ENCODE measurements at places on chromosomes 1 and 21.

DNA sequence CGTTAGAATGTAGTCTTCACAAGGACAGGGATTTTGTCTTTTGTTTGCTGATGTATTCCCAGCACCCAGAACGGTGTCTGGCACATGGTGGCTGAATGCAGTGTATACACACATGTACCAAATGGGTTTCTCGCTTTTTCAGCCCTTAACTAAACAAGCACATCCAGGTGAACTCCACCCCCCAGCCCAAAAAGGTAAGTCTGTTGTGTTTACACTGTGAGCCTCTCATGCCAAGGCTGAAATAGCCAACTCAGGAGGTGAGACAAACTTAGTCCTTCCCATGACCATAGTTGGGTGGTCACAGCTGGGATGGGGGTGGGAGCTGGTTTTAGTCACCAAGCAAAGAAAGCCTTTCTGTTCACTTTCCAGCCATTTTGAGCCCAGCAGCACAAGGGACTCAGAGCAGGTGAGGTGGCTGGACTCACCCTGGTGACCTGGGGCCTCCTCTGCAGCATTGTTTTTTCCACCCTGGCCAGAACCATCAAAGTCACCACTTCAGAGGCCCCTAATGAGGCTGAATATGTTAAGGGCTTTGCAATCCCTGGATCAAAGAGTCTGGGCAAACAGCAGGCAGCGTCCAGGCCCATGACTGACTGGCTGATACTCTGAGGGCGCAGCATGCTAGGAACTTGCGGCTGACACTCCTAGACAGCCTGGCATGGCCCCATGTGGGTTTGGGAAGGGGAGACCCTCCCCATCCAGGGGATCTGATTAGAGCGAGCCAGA is 8.7 kb downstream of the TENT5B start:
- no peak for DNase-seq

GRCh38 chr1:231512147-231512698 is 16.2 kb upstream of the TSNAX start:
- DNase-seq: no peak

DNA sequence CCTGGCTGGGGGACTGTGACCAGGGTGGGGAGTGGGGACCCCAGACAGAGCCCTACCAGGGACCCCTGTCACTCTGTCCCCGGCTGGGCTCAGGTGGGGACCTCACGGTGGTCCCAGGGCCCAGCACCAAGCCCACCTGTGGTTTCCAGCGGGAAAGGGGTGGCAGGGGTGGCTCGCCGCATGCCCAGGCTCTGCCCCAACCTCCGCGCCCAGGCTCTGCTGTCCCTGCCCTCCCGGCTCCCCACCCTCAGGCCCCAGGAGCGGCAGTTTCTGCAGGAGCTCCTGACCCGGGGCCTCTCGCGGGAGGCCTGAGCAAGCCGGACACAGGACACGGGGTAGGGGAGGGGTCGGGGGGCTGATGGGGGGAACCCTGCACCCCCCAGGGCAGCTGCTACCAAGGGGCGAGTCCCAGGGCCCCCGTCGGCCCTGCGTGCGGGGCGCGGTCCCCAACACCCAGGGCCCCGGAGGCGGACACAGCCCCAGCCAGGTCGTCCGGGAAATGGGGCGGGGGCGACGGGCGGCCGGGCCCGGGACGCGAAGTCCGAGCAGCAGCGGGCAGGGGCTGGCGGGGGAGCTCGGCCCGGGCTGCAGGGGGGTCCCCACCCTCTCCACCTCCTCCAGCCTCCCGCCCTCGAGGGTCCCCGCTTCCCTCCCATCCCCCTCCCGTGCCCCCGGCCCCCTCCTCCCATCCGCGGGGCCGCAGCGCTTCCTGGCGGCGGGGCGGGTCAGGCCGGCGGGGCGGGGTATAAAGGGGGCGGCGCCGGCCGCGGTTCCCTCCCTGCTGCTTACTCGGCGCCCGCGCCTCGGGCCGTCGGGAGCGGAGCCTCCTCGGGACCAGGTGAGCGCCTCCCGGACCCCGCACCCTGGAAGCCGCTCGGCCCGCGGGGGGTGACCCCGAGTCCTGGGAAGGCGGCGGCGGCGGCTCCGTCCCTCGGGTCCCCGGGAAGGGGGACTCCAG is at the start of gene COL6A2:
TSS of gene COL6A2 (plus strand) at position 777 of the 958 bp plus-strand sequence.
- no peak for DNase-seq

DNA sequence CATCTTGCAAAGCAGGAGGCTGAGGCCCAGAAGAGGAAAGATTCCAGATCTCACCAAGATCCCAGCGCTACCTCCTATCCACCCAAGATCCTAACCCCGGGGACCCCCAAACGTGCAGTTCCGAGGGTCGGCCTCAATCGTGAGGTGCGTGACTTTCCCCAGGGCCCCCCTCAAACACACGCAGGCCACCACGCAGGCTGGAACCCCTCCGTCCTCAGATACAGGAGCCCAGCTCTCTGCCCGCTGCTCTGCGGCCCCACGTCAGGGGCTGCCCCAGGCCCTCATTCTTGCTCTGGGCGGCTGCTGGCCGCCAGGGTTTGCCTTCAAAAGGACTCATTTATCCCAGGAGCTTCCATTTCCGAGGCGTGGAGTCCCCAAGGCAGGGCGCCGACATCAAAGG is 39.9 kb downstream of the KRTAP10-1 start:
- DNase-seq: no peak

DNA sequence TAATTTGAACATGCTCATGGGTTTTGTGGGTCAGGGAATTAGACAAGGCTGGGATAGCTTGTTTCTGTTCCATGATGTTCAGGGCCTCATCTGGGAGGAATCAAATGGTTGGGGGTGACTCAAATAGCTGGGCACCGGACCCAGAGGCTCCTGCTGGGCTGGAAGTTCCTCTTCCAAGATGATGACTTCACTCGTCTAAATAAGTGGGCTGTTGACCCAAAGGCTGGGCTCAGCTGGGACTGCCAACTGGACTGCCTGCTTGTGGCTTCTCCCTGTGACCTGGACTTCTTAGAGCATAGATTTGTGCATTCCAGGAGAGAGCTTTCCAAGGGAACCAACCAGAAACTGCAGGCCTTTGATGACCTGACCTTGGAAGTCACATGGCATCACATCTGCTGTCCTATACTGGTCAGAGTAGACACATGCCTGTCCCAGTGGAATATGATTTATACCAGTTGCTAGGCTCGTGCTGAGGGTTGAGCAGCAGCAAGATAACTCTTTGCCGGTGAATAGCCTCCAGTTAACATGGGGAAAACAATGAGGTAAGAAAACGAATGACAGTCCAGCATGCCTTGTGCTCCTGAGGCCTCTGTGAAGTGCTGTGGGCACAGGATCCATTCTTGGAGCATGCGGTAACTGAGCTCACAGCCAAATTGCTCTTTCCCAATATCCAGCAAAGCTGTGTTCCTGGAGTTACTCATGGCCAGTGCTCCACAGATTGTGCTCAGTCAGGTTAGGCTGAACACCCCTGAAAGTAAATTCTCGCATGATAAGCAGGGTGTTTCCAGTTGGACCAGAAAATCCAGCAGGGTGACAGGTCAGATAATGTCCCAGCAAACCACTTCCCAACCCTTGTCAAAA is 272.9 kb upstream of the TMEM51 start:
- DNase-seq: no peak

GRCh38 chr1:109441069-109441468 is 14.8 kb upstream of the PSMA5 start:
- DNase-seq: no peak

DNA sequence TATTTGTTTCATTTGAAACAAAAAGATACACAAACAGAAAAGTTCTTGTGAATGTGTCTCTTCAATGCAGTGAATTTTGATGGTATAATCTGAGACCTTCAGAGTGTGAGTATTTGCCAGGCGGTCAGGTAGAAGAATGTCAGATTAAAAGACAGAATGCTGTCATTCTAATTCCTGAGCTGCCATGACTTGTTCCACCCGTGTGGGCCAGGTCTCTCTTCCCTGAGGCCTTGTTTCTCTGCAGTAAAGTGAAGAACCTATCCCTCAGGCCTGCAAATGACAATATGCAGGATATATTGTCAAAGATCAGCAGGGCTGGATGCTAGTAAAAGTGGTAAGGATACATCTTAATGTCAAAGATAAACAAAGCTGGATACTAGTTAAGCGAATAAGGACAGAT is 111.4 kb downstream of the ZP4 start:
- DNase-seq: no peak

DNA sequence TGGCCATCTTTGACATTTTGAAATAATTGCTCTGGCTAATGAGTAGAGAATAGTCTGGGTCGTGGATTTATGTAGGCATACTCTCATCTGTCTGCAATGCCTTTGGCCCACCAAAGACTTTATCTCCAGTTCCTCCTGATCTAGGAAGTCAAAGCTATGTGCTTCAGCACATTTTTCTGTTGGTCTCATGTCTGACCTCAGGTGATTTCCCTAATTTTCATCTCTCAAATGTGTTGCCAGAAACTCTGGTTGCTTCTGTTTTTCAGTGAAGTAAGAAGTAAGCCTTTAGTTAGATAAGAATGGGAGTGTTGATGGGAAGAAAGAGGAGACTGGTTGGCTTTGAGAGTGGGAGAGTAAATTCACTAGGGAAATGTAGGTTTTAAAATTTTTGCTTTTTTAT is 66.4 kb downstream of the GPR88 start:
- DNase-seq: no peak

DNA sequence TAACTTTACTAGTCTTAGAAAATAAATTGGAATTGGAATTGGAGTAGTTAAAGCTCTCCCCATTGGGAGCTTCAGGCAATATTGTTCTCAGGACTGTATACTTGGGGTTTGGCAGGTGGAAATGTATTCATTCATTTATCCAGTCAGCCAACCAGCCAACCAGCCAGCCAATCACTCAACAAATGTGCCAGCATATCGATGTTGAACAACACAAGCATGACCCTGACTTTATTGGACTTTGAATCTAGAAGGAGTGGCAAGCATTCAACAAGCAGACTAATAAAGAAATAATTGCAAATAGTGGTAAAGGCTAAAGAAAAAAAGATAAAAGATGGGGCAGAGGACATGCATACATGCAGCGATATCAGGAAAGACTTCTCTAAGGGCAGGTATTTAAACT is 55.5 kb upstream of the ZC3H11B start:
- DNase-seq: no peak

DNA sequence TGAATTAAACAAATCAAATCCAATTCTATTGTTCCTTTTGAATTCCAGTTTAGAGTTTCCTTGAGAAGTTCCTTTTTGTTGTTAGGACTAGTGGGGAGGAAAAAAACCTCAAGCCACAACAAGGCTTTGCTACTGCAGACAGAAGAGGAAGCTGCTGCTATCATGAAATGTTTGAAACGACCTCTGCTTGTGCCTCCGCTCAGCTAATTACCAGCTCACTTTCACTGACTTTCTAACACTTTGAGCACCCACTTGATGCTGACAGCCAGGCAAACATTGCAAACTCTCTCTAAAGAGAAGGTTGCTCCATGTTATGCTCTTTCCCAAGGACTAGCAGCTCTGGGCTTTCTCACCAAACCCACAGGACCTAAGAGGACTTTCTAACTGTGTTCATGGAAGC is 203.9 kb upstream of the PROX1 start:
- DNase-seq: no peak

- no peak for DNase-seq
Measured at GRCh38 chr1:211985556-211986264, 49.6 kb downstream of the INTS7 start.

DNA sequence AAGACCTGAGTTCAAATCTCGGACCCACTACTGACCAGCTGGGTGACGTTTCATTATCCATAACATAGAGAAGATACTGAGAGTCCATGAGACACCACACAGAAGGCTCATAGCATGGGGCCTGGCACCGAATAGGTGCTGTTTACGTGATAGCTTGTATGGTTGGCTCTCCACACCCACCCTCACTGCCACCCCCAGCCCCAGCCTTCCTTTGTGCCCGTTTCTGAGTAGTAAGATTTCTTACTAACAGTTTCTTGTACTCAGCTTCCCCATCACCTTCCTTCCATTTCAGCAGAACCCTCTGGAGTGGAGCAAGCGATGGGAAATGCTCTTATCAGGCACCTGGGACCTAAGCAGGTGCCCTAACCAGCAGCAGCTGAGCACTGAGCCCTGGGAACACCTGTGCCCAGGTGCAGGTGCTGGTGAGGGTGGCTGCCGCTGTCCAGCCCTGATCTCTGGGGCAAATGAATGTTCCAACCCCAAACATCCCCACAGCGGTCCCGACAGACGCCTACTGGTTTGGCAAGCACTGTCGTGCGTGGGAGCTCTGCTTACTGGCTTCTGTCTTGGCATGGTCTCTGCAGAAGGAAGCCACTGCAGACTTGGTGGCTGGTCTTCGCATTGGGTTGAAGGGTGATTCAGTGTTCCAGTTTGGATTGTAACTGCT is 225.4 kb downstream of the CAMTA1 start:
- no peak for DNase-seq

- no peak for DNase-seq
Measured at GRCh38 chr1:22229379-22229778, 86.5 kb upstream of the WNT4 start.
